ENCODE measurements at places on chromosomes 1 and 21. TPM values are rescaled to one million over a fixed set of nuclear protein-coding genes. Genes with fewer than 3 reads are reported as not detected.
A peak's percentile ranks its signal among the peaks of the same experiment; 100 is the strongest.

The ADAMTS4 gene
- total RNA-seq = 1.4 TPM

The PRAMEF5 gene
- not detected for total RNA-seq

The OR2L5 gene
- not detected for total RNA-seq

The PTPN14 gene
- total RNA-seq = 122 TPM

The A3GALT2 gene
- total RNA-seq = under 0.01 TPM

The CSF3R gene
- total RNA-seq = not detected

The LCE1B gene
- total RNA-seq = not detected

The DCAF6 gene
- total RNA-seq = 91.6 TPM

The CFAP141 gene
- not detected for total RNA-seq

The AVPR1B gene
- total RNA-seq = not detected

The CYP4Z1 gene
- total RNA-seq = not detected

The ZMYND12 gene
- total RNA-seq = 0.88 TPM

DNA sequence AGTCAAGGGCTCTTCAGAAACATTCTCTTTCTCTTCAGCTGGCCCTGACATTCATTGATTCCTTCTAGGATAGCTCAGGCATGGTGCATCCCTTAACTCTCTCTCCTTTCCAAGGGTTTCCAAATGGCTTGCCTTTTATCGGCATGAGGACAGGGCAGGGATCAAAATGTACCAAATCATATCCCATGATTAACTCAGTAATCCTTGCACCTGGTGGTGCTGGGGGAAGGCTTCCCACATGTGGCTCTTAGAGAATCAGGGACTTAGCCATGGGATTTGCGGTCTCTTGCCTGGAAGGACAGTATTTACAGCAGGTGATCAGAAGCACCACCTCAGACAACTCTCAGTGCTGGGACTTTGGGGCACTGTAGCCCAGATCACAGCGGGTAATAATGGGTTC, 46.2 kb upstream of the EDEM3 start:
- no peak overlapping the region for H3K27ac ChIP-seq
- H3K4me3 ChIP-seq = no peak overlapping the region
- H3K36me3 ChIP-seq = no peaks in the 10 kb centered on the region
- H3K27me3 ChIP-seq = no peaks in the 10 kb centered on the region

- no peak overlapping the region for H3K4me3 ChIP-seq
- peaks cover 5% of the 10 kb centered on the region for H3K36me3 ChIP-seq
- H3K27ac ChIP-seq = no peak overlapping the region
- no peaks in the 10 kb centered on the region for H3K27me3 ChIP-seq
These were observed 187.1 kb downstream of the CDC42BPA start for GRCh38 chr1:227131193-227131592.

DNA sequence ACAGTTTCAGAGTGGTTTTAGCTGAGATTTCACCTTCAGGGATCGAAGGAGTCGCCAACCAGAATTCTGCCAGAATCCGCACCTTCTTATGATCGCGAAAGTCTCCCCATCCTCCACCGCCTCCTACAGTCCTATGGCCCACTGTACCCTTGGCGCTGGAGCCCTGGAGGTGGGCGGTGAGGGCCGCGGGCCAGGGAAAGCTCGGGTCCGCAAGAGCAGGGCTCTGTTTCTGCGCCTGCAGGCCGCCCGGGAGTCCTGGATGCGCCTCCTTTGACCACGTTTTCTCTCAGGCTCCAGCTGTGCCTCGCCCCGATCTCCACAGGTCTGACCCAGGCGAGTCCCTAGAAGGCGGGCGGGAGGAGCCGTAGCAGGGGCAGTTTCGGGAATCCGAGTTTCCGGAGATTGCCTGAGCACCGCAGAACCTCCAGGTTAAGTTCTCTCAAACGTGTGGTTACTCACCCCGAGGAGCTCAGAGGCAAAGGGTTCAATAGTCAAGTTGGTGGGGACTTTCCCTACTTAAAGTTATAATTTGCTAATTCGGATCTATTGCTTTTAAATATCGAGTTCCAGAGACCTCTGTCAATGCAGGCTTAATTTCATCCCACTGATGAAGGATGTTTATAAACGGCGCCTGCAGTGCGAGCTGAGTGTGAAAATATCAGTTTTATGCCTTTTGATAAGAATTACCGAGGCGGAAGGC, 3.2 kb upstream of the LHX8 start:
- DNase-seq = peak; percentile 25
- no peak overlapping the region for H3K27ac ChIP-seq
- no peaks in the 10 kb centered on the region for H3K4me1 ChIP-seq
- H3K4me3 ChIP-seq = no peak overlapping the region
- no peaks in the 10 kb centered on the region for H3K36me3 ChIP-seq
- peaks cover 93% of the 10 kb centered on the region for H3K27me3 ChIP-seq

DNA sequence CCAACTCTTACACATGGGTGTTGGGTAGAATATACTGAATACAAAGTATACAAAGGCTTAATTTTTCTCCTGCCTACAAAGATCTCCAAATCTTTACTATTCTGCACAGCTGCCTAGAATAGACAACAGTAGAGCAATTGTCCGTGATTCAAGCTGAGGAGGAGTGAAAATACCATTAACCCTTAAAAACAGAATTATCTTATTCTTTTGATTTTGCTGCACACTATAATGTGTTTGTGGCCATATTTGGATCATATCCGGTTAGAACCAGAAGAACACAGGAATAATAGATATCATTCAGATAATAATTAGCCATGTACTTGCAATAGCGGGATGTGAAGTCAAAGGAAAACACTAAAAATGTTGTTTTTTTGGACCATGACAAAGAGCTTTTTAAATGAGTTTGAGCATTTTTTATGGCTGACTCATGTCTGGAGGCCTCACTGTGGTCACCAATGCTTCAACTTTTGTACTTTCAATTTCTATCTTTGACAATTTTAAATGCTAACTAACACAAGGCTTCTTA, 197.6 kb upstream of the FOXD3 start:
- peak; percentile 19 for DNase-seq
- peak overlapping the region; percentile 59 for H3K4me3 ChIP-seq
- H3K36me3 ChIP-seq = no peaks in the 10 kb centered on the region
- no peaks in the 10 kb centered on the region for H3K27me3 ChIP-seq

- no peak overlapping the region for H3K4me3 ChIP-seq
- peak; percentile 76 for DNase-seq
- H3K27ac ChIP-seq = no peak overlapping the region
- H3K4me1 ChIP-seq = peaks cover 22% of the 10 kb centered on the region
- H3K36me3 ChIP-seq = peaks cover 71% of the 10 kb centered on the region
These were observed 7.3 kb upstream of the LRRC71 start for GRCh38 chr1:156912861-156913808.

- no peaks in the 10 kb centered on the region for H3K27me3 ChIP-seq
- no peak for DNase-seq
- no peak overlapping the region for H3K27ac ChIP-seq
- H3K4me3 ChIP-seq = no peak overlapping the region
- H3K36me3 ChIP-seq = no peaks in the 10 kb centered on the region
- no peaks in the 10 kb centered on the region for H3K4me1 ChIP-seq
These were observed 298.3 kb downstream of the MATN1 start for GRCh38 chr1:30425046-30425445.

DNA sequence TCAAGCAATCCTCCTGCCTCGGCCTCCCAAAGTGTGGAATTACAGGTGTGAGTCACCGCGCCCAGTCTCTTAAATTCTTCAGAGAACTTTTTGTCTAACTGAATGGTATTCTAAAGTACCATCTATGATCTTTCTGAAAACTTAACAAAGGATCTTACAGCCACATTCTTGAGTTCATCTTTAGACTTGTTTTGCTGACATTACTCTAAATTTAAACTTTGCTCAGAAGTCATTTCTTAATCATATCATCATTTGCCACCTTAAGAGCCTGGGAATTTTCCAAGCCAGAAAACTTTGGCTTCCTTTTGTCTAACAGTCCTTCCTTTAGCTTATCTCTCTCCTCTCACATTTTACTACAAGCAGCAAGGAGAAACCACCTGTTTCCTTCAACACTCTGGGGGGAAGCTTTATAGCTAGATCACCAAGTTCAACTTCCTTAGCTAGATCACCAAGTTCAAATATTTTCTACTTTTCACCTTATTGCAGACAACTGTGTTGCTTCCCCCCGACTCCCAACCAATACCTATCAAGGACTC, 5.4 kb upstream of the ZBTB8A start:
- DNase-seq = no peak
- peaks cover under 1% of the 10 kb centered on the region for H3K4me1 ChIP-seq
- H3K27ac ChIP-seq = no peak overlapping the region
- no peaks in the 10 kb centered on the region for H3K36me3 ChIP-seq
- no peak overlapping the region for H3K4me3 ChIP-seq
- peaks cover 2% of the 10 kb centered on the region for H3K27me3 ChIP-seq

DNA sequence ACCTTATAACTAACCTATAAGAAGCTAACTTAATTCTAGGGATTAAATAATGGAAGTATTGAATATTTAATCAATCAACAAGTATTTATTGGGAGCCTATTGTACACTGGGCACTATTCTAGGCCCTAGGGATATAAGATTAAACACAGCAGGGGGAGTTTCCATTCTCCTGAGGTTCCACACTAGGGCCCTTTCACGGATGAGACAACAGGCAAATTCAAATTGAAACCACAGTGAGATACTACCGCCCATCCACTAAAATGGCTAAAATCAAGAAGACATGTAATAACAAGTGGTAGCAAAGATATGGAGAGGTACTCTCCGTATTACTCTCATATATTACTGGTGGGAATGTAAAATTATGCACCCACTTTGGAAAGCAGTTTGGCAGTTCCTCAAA, 674.4 kb downstream of the KIF26B start:
- H3K4me1 ChIP-seq = no peaks in the 10 kb centered on the region
- H3K36me3 ChIP-seq = peaks cover 3% of the 10 kb centered on the region
- DNase-seq = no peak
- no peak overlapping the region for H3K27ac ChIP-seq

DNA sequence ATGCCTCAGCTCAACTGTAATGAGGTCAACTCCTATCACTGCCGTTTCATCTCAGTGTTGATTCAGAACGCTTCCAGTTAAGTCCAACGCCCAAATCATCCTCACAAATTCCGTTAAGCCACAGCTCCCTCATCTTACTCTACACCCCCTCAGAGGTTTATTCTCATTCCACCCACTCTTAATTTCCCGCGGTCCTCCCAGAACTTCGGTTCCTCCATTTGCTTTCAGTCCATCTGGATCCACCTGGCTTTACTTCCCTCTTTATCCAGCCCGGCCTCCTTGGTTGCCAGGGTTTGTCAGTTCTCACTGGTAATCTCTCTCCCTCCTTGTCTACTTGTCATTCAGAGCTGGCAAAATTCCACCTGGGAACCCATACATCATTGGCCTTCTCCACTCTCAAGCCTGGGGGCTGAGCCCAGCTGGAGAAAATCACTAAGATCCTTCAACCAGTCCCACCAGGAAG, 51.3 kb upstream of the RUNX1 start:
- H3K27me3 ChIP-seq = no peaks in the 10 kb centered on the region
- H3K4me1 ChIP-seq = peaks cover 5% of the 10 kb centered on the region
- DNase-seq = no peak
- H3K27ac ChIP-seq = no peak overlapping the region

GRCh38 chr1:216168546-216168945, 254.7 kb downstream of the USH2A start:
- no peak for DNase-seq
- H3K27ac ChIP-seq = no peak overlapping the region
- no peak overlapping the region for H3K4me3 ChIP-seq
- H3K36me3 ChIP-seq = no peaks in the 10 kb centered on the region
- H3K4me1 ChIP-seq = no peaks in the 10 kb centered on the region

GRCh38 chr1:206788487-206789050, 16.3 kb upstream of the IL10 start:
- H3K36me3 ChIP-seq = no peaks in the 10 kb centered on the region
- peaks cover 2% of the 10 kb centered on the region for H3K27me3 ChIP-seq
- H3K4me3 ChIP-seq = no peak overlapping the region
- H3K27ac ChIP-seq = no peak overlapping the region
- DNase-seq = no peak

DNA sequence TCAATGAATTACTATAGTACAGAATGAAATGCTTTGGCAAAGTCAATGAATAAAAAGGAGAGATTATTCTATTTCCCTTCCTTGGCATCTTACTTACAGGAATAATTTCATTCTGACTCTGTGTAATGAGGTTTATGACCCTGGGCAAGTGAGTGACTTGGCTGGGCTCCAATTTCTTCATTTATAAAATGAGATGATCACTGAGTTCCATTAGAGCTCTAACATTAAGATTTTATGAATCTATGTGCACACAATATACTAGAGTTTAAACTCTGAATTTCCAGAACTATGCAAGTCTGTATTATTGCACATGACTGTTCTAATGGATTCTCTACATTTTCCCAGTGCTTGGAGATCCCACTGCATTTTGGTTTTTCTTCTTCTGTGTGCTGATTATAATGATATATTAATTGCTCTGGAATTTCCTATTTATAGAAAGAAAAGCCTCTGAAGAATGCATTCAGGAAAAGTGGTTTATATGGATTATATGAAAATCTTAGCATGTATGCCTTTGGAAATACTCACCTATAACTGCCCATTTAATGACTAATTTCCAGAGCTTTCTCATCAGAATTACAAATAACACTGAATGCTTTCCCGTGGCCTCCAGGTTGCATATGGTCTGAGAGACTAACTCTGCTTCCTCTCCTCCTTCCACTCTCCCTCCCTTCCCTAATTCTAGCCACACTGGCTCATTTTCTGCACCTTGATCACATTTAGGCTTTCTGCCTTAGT, 97.4 kb upstream of the CHRM3 start:
- H3K4me3 ChIP-seq = no peak overlapping the region
- H3K4me1 ChIP-seq = no peaks in the 10 kb centered on the region
- H3K27ac ChIP-seq = no peak overlapping the region
- no peaks in the 10 kb centered on the region for H3K27me3 ChIP-seq

- H3K36me3 ChIP-seq = no peaks in the 10 kb centered on the region
- peak overlapping the region; percentile 98 for H3K27ac ChIP-seq
- DNase-seq = no peak
- no peaks in the 10 kb centered on the region for H3K27me3 ChIP-seq
These were observed 64.5 kb downstream of the BCAR3 start for GRCh38 chr1:93616996-93617669.

- no peak for DNase-seq
- H3K36me3 ChIP-seq = peaks cover 24% of the 10 kb centered on the region
- H3K27ac ChIP-seq = no peak overlapping the region
- no peaks in the 10 kb centered on the region for H3K27me3 ChIP-seq
These were observed 28.0 kb downstream of the MACO1 start for GRCh38 chr1:25458541-25459298.

GRCh38 chr1:51568231-51568935, 48.5 kb upstream of the OSBPL9 start:
- H3K27me3 ChIP-seq = no peaks in the 10 kb centered on the region
- DNase-seq = no peak
- peaks cover 39% of the 10 kb centered on the region for H3K4me1 ChIP-seq
- H3K27ac ChIP-seq = peak overlapping the region; percentile 38

DNA sequence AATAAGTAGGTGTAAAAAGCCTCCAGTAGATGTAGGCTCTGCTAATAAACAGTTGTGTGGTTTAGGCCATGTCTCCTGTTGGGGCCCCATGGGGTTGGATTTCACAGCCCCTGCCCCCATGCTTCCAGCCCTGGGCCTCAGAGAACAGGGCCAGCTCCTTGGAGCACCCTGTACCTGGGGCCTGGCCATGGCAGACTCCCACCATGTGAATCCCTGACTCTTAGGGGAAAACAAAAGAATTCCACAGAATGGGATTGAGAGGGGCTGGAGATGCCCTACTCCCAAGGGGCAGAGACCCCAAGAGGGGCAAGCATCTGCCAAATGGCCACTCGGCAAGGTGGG, 11.5 kb downstream of the LRP8 start:
- DNase-seq = peak; percentile 80
- peaks cover 1% of the 10 kb centered on the region for H3K36me3 ChIP-seq
- H3K4me3 ChIP-seq = no peak overlapping the region
- no peaks in the 10 kb centered on the region for H3K27me3 ChIP-seq
- H3K4me1 ChIP-seq = no peaks in the 10 kb centered on the region

GRCh38 chr1:79197421-79197820, 190.9 kb upstream of the ADGRL4 start:
- peaks cover 23% of the 10 kb centered on the region for H3K4me1 ChIP-seq
- H3K4me3 ChIP-seq = no peak overlapping the region
- H3K36me3 ChIP-seq = no peaks in the 10 kb centered on the region
